ENCODE measurements at places on chromosomes 6 and 20. TPM values are rescaled to one million over a fixed set of nuclear protein-coding genes. Genes with fewer than 3 reads are reported as not detected.

Gene COL11A2
- 0.63 TPM for total RNA-seq

Gene LKAAEAR1
- not detected for total RNA-seq

Gene GNMT
- total RNA-seq, result 3.3 TPM

Gene NCOA3
- total RNA-seq, result 24.1 TPM

Gene ARG1
- 0.30 TPM for total RNA-seq

Gene NR2E1
- total RNA-seq, result not detected

Gene NRSN2
- total RNA-seq, result 30.6 TPM

Gene SYNGAP1
- total RNA-seq, result 10.1 TPM

Gene MYCT1
- 15.0 TPM for total RNA-seq

Gene ABHD16B
- total RNA-seq, result not detected

Gene PRND
- not detected for total RNA-seq

Gene HCRTR2
- total RNA-seq, result not detected

Gene PROKR2
- total RNA-seq, result not detected

Gene HMGCLL1
- 0.94 TPM for total RNA-seq

Gene SIRPG
- total RNA-seq, result not detected

Gene PPIL6
- total RNA-seq, result 6.9 TPM

Gene TMEM244
- not detected for total RNA-seq

Gene TREM1
- total RNA-seq, result 2.9 TPM

Gene C20orf141
- not detected for total RNA-seq

Gene SIRPB2
- 4.4 TPM for total RNA-seq

Gene FOXS1
- 1.9 TPM for total RNA-seq

Gene RAET1E
- 0.52 TPM for total RNA-seq

Gene SLCO4A1
- total RNA-seq, result 19.8 TPM

Gene OSBPL2
- total RNA-seq, result 27.2 TPM

Gene CPXM1
- 2.9 TPM for total RNA-seq

Gene MEP1A
- not detected for total RNA-seq

Gene RNF39
- 1.1 TPM for total RNA-seq

Gene MAP7
- 1.0 TPM for total RNA-seq

Gene GLP1R
- total RNA-seq, result 1.9 TPM

Gene JPH2
- total RNA-seq, result 168 TPM

Gene PAQR8
- 5.6 TPM for total RNA-seq
